Kidney epithelial cell (primary cell): ENCODE measurements at places on chromosomes 7 and 10.

- no peak for DNase-seq
Observed at GRCh38 chr7:473211-473734, 46.4 kb downstream of the PDGFA start.

GRCh38 chr7:149871576-149871975 is 2.2 kb upstream of the ATP6V0E2 start:
- DNase-seq: no peak

- DNase-seq: no peak
Observed at GRCh38 chr10:75427951-75428350, 3.5 kb upstream of the LRMDA start.

DNA sequence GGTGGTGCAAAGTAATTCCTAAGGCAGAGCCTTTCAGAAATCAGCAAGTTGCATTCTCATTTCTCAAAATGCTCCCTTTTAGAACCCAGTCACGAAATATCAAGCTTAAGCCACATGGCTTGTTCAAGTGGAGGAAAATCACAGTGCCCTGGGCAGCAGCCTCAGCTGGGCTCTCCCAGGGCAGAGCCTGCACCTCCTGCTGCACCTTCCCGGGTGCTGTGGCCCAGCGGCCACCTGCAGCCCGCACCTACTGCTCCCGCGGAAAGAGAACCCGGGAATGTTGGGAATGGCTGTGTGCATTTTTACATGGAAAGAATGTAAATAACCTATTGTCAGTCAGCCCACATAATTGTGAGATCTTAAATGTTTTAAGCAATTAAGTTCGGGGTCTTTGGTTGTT is 396.5 kb upstream of the VSTM2A start:
- DNase-seq: no peak

DNA sequence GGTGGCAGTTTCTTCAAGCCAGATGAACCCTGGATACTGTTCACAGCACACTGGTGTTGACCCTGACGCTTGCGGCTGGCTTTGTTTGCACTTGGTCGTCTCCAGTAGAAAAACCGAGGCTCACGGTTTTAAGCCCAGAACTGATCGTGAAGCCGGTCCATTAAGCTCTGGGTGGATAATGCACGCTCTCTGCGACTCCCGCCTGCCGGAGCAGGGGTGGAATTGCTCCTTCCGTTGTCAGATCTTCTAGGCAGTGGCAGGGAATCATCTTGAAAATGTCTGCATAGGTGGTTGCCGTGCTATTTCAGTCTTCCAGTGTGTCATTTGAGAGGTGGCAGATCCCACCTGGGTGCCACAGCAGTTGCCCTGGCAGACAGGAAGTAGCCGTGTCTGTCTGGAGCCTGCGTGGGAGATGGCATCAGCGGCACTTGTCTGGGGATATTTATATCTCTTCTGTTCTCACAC is 35.9 kb upstream of the AP5Z1 start:
- no peak for DNase-seq

GRCh38 chr10:129133856-129134255 is 333.2 kb upstream of the MGMT start:
- no peak for DNase-seq

DNA sequence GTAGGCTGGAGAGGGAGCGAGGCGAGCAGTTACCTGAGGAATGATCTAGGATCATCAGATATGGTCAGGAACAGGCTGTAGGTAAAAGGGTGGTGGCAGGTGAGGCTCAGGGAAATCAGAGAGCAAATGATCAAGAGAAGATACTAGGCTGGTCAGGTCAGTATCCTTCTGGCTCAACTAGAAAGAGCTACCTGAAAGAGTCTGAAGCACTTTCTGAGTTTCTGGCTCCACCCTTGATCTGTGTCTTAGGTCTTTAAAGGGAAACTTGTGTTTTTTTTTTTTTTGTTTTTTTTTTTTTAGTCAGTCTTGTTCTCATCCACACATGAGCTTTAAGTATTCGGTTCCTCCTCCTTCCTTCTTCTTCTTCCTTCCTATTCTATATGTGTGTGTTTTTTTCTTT is 10.5 kb downstream of the ADAM22 start:
- no peak for DNase-seq

- no peak for DNase-seq
Observed at GRCh38 chr10:4684434-4684833, 141.6 kb upstream of the AKR1E2 start.

DNA sequence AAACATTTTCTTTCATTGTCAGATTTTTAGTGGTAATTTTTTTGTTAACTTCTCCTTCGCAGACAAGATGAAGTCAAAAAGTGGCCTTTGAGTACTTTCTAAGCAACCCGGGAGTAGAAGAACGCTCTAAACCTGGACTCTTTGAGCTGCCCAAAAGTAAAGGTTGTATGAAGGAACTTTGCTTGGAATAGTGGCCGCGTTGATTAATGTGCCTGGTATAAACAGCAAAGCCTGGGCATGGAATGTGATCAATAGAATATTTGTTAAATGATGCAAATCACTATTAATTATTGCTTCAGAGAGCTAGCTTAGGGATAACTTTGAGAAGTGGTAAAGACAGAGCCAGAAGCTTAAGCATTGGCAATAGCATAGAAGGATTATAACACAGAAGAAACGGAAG is 475.1 kb upstream of the ANKRD30A start:
- no peak for DNase-seq

DNA sequence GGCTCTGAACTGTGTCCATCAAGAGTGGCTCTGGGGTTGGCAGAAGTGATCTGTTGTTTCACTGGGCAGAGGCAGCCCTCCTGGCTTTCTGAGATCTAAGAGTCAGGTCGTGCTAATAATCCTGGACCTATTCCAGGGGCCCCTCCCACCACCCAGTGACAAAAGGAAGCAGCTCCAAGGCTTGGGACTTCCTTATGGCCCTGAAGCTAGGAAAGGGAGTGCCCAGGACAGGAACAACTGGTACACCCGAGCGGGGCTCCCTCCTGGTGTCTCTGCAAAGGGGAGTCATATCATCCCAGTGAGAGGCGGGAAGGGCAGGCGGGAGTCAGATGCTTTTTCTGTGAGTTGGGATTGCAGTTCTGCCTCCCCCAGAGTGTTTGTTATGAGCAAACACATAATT is 32.3 kb downstream of the RPS24 start:
- no peak for DNase-seq

DNA sequence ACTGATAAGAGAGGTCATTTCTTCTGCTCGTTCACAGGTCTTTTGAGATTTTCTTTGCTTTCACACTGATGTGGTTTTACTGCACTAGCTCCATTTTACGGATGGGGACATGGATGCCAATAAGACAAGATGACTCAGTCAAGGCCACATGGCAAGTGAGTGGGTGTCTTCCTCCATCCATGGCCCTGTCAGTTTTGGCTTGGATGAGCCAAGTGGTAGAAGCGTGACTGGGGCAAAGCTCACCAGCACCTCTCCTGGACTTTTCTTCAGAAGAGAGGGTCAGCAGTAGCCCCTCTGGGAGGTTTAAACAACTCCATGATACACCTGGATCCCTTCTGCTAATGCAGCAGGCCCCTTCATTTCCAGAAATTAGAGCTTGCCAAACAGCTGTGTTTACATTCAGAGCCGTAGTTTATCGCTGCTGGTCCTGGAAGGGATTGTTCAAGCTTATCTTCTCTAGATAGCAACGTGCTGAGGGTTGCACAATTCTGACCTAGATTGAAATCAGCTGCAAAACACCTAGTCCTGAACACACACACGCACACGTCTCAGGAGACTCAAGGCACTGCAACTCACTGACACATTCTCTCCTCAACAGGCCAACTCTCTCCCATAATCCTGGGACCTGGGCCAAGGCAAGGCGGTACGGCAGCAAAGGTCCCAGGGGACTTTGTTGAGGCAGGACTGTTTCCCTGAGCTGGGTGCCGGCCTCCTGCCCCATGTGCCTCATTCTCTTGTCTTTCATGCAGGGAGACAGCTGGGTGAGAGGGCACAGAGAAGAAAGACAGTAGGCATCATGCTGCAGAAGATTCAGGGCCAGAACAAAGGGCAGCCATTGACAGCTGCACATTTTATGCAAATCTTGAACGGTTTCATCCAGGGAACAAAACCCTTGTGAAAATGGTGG is 14.2 kb upstream of the PDCD4 start:
- DNase-seq: no peak

DNA sequence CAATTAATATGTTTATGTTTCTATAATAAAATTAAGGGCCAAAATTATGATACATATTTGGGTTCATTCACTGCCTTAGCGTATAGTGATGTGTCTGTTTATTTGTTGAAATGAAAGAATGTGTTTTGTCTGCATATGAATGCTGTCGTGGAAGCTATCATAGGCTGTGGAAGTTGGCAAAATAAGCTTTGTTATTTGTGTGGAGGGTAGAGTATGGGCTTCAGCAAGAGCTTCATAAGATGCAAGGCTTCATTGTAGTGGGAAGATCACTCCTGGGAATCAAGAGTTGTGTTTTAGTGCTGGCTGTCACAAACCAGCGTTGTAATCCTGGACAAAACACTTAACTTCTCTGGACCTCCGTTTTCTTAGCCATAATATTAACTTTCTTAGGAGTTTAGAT is 2.5 kb downstream of the SLK start:
- no peak for DNase-seq

GRCh38 chr10:68781613-68782574 is 45.4 kb upstream of the STOX1 start:
- no peak for DNase-seq

- DNase-seq: no peak
Observed at GRCh38 chr7:4602905-4603842, 78.9 kb upstream of the FOXK1 start.

- DNase-seq: no peak
Observed at GRCh38 chr10:78575400-78575799, 493.4 kb upstream of the ZMIZ1 start.

- no peak for DNase-seq
Observed at GRCh38 chr7:139798221-139798620, 20.4 kb upstream of the HIPK2 start.
